ENCODE measurements at places on chromosomes 7 and 10. TPM values are rescaled to one million over a fixed set of nuclear protein-coding genes. Genes with fewer than 3 reads are reported as not detected.
A peak's percentile ranks its signal among the peaks of the same experiment; 100 is the strongest.

- DNase-seq, result peak; percentile 85
These were observed 110.4 kb downstream of the PON1 start for GRCh38 chr7:95213809-95214492.

DNA sequence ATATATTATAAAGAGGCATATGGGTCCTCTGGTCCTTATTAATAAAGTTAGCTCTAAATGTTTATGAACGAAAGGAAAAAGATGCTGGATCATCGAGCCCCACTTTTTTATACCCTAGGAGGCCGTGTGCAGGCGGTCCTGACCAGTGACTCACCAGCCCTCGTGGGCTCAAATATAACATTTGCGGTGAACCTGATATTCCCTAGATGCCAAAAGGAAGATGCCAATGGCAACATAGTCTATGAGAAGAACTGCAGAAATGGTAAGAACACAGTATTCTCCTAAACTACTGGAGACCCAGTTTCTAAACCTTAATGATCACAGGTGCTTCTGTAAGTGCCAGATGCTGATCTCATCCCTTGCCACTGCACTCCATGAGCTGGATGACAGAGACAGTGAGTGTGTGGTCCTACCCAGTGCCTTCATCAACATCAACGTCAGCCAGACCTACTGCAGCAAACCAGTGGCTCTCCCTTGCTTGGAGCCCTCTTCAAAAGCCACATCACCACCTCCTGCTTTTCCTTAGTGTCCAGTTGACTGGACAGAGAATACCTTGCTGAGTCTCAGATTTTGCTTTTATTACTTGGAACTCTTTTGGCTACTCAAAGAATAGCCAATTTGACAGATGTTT is 7.6 kb downstream of the GPNMB start:
- DNase-seq, result no peak

DNA sequence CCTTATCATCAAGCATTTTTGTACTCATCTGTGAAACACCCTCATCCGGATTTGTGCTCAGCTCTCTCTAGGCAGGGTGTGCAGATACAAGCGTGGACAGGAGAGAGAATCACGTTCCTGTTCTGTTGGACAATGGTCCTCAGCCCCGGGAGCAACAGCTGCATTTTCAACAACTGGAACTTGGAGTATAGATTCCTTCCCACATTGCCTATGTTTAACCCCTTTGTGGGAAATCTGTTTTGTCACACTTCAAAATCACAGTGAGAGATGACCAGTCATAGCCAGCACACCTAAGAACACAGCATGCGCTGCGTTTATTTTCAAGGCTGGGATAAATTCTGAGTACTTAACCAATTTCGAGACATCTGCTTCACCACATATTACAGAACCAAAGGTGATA is 32.5 kb downstream of the MAP3K8 start:
- no peak for DNase-seq

DNA sequence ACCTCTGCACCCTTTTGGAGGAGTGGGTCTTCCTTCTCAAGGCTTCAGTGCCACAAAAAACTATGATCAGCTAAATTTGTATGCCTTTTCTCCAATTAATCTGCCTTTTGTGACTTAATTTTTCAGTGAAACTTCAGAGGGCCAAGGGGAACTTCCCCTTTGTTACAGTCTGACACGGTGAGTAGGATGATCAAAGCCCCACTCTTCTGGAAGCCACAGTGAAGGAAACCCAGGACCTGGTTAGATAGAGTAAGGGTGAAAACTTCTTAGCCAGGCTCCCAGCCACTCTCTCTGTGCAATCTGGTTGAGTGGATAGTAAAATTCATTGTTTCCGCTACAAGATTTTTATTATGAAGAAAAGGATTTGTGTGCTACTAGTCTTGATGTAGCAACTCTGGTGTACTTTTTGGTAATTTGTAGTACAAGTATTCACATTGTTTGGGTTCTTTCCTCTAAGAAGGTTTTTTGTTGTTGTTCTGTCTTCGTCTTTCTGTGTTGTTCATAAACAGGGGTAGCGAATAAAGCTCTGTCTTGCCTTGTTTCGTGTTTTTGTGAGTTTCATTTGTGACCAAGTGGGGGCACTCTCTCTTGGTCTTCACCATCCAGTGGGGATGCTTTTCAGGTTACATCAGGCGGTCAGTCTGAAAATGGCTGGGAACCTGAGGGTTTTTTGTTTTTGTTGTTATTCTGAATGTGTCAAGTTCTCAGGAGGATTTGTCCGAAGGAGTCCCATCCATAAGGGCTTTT is 268.5 kb upstream of the NPSR1 start:
- DNase-seq, result no peak

DNA sequence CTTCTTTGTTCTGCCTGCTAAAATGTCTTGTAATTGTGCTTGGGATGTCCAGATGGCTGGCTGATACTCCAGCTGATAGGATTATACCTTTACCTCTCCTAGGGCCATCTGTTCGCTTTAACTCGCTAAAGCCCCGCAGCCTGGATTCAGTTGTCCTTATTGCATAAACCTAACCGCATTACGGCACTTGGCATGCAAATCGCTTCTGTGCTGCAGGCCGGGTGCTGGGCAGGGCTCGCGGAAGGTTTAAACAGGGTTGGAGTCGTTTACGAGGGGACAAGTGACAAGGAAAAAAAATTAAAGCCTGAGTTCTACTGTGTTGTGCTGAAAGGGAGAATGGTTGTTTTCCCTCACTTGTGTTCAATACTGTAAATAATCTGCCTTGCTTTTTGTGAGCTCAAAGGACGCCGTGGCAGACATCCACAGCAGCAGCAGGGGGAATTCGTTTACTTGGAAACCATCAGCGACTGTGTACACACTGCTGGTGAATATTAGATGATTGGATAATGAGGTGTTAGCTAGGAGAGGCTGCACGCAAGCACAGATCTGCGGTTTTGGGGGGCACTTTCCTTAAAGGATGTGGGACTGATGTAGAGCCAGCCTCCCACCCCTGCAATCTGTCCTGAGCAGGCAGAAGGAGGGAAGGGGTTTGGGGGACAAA is 93.0 kb downstream of the EBF3 start:
- DNase-seq, result no peak

DNA sequence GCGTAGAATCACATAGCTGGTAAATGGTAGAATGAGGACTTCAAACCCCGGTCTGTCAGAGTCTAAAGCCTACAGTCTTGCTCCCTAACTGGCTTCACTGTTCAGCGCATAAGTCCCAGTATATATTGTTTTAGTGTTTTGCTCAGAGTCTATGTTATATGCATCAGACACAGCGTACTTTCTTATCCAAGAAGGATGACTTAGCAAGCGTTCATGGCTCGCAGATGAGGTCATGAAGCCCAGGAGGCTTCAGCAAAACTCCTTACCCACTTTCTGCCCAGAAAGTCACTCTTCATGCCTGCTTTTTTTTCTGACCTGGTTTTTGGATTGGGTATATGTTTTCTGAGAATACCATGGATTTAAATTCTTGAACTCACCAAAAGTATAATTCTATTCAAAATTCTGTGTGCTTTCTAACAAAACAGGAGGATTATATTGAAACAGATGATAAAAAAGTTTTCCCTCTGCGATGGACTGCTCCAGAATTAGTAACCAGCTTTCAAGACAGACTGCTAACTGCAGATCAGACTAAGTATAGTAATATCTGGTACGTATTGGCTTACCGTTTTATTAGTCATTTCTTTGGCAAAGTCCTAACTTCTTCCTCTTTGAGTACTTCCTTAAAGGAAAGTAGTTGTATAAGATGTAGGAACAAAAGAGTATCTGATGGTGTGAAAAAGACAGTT is 24.6 kb upstream of the BHLHA15 start:
- no peak for DNase-seq

- no peak for DNase-seq
These were observed 253.1 kb downstream of the GRID1 start for GRCh38 chr10:86113501-86113900.

GRCh38 chr7:95989301-95989700 is 216.9 kb downstream of the DYNC1I1 start:
- DNase-seq, result no peak

DNA sequence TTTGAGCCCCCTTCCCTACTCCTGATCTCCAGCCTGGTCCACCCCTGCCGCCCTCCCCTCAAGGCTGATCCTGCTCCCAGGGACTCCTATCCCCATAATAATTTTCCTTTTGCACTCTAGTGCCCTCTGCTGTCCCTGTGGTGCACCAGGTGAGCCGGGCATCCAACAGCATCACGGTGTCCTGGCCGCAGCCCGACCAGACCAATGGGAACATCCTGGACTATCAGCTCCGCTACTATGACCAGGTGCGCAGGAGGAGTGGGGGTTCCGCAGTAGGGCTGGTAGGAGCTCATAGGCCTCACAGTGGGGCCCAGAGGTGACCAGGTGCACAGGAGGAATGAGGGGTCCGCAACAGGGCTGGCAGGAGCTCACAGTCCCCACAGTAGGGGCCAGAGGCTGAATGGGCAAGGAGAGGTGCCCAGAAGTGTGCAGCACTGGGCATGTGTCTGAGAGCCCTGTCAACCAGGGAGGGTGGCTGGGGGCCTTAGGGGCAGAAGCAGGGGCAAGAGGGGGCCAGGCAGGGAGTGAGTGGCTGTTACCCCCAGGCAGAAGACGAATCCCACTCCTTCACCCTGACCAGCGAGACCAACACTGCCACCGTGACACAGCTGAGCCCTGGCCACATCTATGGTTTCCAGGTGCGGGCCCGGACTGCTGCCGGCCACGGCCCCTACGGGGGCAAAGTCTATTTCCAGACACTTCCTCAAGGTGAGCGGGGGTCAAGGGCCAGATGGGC is 11.7 kb downstream of the EPHB6 start:
- DNase-seq, result no peak

DNA sequence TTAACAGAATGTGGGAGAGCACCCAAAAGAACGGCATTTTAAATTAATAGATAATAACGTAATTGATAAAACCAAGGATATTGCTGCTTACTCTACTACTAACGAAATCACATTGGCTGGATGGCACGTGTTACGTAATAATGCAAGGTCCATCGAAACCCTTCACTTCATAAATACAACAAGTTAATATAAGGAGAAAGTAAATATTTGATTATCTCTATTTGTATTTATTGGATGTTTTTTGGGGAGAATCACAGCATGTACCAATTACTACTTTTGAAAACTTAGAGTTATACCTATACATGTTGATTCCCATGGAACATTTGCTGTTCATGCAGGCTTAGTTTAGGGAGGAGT is 1.6 kb downstream of the PRKG1 start:
- no peak for DNase-seq

GRCh38 chr10:84328418-84329195 is at the start of gene CCSER2:
Gene CCSER2, plus strand, starts transcription at chr10:84328589. Its CDS starts 42,464 bp downstream, at chr10:84371053.
- DNase-seq, result peak; percentile 100

GRCh38 chr10:6995341-6995740 is 415.3 kb upstream of the PRKCQ start:
- no peak for DNase-seq

DNA sequence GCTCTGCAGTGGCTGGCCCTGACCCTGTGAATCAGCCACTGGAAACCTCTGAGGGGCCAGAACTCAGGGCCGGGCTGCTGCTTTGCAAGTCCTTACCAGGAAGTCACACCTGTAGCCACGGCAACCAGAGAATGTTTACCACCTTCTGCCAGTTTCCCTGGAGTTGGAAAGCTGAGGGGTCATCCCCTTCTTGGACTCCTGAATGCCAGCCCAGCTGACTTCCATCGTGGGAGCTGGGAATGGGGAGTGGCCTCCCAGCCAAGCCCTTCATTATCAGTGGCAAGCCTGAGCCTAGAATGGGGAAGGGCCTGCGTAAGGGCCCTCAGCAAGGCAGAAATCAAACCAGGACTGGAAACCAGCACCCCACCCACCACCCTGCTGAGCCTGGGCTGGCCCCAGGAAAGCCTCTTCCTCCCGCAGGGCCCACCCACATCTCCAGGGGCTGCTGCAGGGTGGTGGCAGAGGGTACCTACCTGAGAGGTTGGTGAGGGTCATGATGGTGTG is 6.5 kb upstream of the CRHR2 start:
- DNase-seq, result no peak

- DNase-seq, result peak; percentile 62
These were observed 109.9 kb downstream of the AHR start for GRCh38 chr7:17408245-17408903.

DNA sequence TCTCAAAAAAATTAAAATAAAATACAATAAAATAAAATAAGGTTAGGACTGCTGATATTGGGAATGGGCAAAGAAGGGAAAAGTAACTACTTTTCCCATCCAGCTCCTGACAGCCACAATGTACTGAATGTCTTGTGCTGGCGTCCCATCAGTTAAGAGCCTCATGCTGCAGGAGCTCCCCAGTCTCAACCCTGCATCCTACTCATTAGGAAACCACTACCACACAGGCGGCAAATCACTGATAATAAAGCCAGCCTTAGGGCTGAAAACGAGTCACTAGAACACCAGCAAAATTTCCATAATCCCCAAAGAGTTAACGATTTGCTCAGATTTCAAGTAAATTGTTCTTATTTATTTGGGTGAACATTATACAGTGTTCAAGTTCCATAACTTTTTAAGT is 4.3 kb downstream of the YWHAG start:
- no peak for DNase-seq

DNA sequence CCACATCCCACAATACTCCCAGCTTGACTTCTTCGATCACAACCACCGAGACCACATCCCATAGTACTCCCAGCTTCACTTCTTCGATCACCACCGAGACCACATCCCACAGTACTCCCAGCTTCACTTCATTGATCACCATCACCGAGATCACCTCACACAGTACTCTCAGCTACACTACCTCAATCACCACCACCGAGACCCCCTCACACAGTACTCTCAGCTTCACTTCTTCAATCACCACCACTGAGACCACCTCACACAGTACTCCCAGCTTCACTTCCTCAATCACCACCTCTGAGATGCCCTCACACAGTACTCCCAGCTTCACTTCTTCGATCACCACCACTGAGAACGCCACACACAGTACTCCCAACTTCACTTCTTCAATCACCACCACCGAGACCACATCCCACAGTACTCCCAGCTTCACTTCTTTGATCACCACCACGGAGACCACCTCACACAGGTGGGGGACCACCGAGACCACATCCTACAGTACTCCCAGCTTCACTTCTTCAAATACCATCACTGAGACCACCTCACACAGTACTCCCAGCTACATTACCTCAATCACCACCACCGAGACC is 8.6 kb downstream of the MUC3A start:
- DNase-seq, result no peak

GRCh38 chr7:30548845-30549244 is 44.2 kb upstream of the GGCT start:
- DNase-seq, result peak; percentile 67

GRCh38 chr10:47019155-47020145 is 108.2 kb downstream of the PTPN20 start:
- no peak for DNase-seq

- DNase-seq, result no peak
These were observed 94.0 kb upstream of the TARP start for GRCh38 chr7:38367301-38367890.

Gene SLC26A5
- total RNA-seq, result 0.57 TPM

Gene PPP1R9A
- 7.4 TPM for total RNA-seq

Gene PLA2G12B
- total RNA-seq, result not detected

Gene PNLIPRP3
- not detected for total RNA-seq

Gene C10orf67
- not detected for total RNA-seq

Gene AKR1C2
- 44.7 TPM for total RNA-seq

Gene LIPM
- not detected for total RNA-seq

Gene UCN3
- not detected for total RNA-seq

Gene ICA1
- 31.1 TPM for total RNA-seq

Gene NACAD
- 10.0 TPM for total RNA-seq

Gene HOXA5
- total RNA-seq, result 8.0 TPM
